ENCODE measurements at places on chromosomes 2 and 18.

- DNase-seq, result no peak
Observed at GRCh38 chr2:207167099-207167923, 1.6 kb upstream of the KLF7 start.

- DNase-seq, result no peak
Observed at GRCh38 chr2:72220170-72220569, 72.5 kb upstream of the CYP26B1 start.

DNA sequence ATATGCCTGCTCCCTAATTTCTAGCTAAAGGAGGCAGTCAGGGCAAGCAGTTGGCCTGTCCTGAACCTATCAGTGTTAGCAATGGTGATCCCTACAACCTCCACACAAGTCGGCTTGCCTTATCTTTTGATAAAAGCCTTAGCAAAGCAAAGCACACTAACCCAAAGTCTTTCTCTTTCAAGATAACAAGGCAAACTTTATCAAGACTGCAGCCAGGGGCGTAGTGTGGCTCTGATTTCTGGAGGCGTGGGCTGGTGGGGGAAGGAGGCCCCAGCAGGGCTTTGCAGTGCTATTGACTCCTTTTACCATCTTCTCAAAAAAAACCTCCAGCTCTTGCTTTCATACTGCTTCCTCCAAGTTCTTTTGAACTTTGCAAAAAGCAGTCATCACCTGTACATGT, 40.2 kb upstream of the LAMA1 start:
- no peak for DNase-seq

- no peak for DNase-seq
Observed at GRCh38 chr2:176066645-176067588, 16.8 kb downstream of the EVX2 start.

DNA sequence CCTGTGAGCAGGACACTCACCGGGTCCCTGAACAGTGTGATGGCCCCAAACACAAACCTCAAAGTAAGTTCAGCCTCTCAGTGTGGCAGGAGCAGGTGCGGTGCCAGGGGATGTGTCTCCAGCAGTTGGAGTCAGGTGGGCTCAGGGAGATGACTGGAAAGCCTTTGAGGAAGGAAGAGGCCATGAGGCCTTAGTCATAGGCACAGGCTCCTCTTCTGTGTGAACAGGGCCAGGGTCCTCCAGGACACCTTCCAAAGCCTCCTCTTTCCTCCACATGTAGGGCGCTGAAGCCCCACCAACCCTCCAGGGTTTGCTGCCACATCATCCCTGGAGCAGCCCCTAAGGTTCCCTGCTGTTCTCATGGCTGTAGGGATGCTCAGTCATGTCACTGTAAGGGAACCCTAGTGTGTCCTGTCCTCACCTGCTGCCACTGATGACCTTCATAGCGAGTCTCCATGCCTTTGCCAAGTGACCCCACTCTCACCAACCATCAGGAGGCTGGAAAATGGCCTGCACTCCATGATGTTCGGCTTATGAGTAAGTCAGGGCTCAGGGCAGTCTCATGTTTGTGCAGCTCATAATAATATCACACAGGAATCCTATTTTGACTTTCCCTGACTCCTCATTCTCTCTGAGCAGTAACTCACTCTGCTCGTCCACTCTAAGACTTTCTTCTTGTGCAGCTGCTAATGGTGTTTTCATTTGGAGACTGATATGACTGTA, 1152.9 kb downstream of the RPIA start:
- no peak for DNase-seq

DNA sequence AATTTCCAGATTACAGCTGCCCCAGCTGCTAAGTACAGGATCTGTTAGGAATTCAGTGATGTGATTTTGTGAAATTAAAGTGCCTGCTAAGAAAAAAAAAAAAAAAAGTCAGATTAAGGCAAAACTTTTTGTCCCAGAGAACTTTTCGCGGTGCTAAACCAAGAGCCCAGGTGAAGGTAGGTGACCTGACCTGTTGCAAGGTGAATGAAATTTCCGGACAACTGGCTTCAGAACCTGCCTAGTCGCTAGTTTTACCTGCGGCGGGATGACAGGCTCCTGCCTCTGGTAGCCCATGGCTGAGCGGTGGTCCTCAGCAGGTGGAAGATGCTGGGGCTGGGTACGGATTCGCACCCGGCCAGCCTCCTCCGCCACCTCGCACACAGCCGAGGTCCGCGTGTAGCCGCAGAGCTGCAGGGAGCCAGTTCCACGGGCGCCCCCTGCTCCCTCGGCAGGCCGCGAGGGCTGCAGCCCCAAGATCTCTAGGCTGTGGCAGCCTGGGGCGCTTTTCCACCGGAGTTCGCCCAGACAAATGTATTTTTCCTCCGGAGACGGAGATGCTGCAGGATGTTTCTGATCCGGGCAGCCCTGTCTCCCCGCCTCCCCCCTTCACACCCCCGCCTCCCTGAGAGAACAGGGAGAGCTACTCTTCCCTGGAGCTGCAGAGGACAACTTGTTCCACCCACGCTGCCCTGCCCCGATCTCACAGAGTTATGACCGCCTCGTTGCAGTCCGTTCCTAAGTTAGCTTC, at the start of gene SLC38A11:
SLC38A11 (minus strand) TSS at position 572 of the 748 bp plus-strand sequence; CDS start at position 294, 278 bp downstream.
- DNase-seq, result peak; percentile 24

DNA sequence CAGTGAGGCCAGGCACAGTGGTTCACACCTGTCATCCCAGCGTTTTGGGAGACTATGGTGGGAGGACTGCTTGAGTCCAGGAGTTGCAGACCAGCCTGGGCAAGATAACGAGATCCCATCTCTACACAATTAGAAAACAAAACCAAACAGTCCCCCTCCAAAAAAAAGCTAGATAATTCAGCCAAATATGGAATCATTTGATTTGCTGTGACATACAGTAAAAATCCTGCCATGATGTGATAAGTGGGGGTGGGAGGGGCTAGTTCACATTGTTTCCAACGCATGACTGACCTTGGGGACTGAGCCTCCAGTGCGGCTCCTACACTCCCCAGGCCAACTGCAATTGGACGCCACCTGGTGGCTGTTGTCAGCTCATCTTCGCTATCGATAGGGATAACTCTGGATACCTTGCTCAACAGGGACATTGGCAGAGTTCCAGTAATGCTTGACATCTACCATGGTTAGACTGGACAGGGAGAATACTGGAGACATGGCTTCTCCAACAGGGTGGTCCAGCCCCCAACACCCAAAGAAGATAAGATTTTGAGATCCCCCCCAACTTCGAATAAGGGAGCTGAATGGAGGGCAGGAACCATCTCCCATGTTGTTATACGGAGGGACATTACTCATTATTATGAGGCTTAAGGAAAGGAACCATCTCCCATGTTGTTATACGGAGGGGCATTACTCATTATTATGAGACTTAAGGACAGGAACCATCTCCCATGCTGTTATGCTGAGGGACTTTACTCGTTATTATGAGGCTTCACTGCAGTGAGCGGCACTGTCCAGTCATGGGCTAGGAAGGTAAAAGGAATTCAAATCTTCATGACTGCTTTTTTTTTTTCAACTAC, 135.9 kb downstream of the TGIF1 start:
- DNase-seq, result peak; percentile 76

DNA sequence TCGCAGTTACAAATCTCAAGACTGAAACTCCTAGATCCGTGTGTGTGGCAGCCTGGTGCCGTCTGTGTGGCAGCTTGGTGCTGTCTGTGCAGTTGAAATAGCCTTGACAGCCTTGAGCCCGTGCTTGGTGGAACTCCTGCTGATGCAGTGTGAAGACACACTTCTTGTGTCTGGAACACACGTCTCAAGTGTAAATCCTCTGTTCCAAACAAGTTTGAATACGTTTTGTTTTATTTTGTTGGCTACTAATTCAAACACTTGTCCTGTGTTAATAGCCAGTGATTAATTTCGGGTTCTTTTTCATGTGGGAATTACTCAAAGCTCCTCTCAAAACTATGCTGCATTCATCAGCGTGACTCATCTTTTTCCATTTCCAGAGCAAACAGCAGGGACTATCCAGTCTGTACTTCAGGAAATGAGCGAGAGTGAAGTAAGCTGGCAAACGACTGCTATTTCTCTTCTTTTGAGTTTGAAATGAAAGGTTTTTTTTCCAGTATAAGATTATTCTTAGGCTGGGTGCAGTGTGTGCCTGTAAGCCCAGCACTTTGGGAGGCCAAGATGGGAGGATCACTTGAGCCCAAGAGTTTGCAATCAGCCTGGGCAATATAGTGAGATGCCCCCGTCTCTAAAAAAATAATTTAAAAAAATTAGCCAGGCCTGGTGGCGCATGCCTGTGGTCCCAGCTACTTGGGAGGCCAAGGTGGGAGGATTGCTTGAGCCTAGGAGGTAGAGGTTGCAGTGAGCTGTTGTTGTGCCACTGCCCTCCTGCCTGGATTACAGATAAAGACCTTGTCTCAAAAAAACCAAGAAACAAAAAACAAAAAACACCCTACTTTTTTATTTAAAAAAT, 152.9 kb downstream of the SPP2 start:
- no peak for DNase-seq

GRCh38 chr2:24453379-24454073, 37.5 kb upstream of the NCOA1 start:
- DNase-seq, result no peak

DNA sequence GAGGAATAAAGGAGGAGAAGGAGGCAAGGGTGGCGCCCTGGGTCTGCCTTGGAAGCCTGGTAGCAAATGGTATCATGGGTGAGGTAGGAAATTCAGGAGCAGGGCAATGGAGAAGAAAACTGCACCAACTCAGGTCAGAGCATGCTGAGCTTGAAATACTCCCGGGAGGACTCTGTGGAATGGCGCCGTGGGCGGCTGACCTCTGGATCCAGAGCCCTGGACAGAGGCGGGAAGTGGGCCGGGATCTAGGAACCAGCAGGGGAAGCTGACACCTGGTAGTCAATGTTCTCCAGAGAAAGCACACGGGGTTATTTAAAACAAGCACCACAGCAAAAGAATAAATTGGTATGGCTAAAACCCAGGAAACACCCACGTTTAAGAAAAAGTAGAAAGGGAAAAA, 161.3 kb downstream of the INO80D start:
- no peak for DNase-seq

GRCh38 chr2:18752022-18752493, 162.7 kb upstream of the NT5C1B start:
- peak; percentile 30 for DNase-seq

- DNase-seq, result no peak
Observed at GRCh38 chr2:149463328-149464002, 124.1 kb downstream of the MMADHC start.

DNA sequence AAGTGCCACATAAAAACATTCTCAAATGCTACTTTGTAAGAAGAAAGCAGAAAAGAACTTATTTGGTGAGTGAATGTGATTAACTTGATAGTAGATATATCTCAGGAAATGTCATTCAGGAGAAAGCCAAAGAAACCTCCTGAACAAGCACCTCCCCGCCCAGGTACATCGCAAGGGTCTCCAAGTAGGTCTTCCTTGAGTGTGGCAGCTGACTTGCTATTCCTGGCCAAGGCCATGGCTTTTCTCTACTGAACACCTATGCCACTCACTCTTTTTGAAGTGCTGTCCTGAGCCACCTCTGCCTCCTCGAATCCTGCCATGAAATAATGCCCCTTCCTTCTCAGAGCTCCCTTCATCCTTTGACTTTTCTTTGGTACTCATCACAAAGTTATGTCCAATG, 54.0 kb downstream of the NDUFA10 start:
- DNase-seq, result no peak

- DNase-seq, result no peak
Observed at GRCh38 chr2:102592601-102593000, 26.8 kb upstream of the SLC9A2 start.

DNA sequence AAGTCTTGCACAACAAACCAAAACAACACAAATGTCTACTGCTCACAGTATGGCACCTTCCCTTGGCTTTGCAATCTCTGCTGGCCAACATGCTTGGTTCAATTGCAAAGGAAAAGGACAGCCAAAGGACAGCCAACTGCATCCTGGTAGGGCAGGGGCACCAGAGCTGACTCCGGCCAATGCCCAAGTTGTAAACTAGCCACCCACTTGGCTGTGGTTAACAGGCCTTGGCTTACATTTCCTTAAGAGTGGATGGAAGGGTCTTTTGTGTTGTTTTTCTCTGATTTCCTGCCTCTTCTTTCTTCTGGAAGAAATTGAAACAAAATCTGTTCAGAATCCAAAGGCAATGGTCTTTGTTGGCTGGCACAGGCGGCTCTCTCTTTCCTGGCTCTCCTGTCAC, 119.1 kb upstream of the TRIB2 start:
- DNase-seq, result no peak

All from femur (tissue), 1 donor.